Activated effector memory CD4-positive, alpha-beta T cell treated with anti-CD3 and anti-CD28 coated beads, Interleukin-2, amount 50 U/mL, for 16 hours (primary cell): ENCODE measurements at places on chromosomes 11 and 22.
A peak's percentile ranks its signal among the peaks of the same experiment; 100 is the strongest.

GRCh38 chr22:25098445-25099081 is 101.1 kb upstream of the CRYBB3 start:
- no peak for DNase-seq

GRCh38 chr22:45166932-45167331 is 3.2 kb downstream of the NUP50 start:
- no peak for DNase-seq

GRCh38 chr11:5690736-5691135 is 1.1 kb downstream of the TRIM22 start:
- DNase-seq: no peak

DNA sequence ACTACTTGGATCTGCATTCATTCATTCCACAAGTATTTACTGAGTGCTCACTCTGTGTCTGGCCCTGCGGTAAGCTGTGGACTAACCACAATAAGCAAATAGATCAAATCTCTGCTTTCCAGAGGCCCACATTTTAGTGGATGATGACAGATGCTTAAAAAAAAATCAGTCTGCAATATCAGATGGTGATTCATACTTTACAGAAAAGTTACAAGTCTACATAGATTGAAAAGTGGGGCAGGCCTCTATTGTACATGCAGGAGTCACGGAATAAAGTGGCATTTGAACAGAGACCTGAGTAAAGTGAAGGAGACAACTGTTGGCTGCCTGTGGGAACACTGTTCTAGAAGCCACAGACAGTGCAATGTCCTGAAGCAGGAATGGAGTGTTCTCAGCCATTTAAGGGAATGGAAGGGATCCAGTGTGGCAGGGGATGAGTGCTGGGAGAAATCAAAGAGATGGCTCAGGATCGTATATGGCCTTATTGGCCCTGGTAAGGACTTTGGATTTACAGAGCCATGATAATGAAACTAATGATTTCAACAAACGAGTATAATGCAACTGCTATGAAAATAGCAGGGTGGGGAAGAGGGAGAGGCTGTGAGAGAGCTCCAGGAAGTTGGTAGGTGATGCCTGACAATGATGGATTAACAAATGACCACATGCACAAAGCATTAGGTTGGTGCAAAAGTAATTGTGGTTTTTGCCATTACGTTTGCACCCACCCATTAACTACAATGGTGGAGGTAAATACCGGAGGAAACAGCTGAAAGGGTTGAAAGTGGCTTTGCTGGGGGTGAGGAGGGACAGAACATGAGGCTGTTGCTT is 31.1 kb downstream of the TMEM45B start:
- no peak for DNase-seq

- DNase-seq: no peak
Observed at GRCh38 chr11:27296497-27296896, 66.5 kb downstream of the CCDC34 start.

- no peak for DNase-seq
Observed at GRCh38 chr11:14312736-14313438, 46.1 kb downstream of the RRAS2 start.

GRCh38 chr22:50739279-50739691 is 1.3 kb downstream of the ACR start:
- DNase-seq: peak; percentile 54
